HAP-1 (cell line): ENCODE measurements at places on chromosomes 5 and 9.

GRCh38 chr5:150605546-150605945, 34.9 kb upstream of the SYNPO start:
- DNase-seq: no peak

DNA sequence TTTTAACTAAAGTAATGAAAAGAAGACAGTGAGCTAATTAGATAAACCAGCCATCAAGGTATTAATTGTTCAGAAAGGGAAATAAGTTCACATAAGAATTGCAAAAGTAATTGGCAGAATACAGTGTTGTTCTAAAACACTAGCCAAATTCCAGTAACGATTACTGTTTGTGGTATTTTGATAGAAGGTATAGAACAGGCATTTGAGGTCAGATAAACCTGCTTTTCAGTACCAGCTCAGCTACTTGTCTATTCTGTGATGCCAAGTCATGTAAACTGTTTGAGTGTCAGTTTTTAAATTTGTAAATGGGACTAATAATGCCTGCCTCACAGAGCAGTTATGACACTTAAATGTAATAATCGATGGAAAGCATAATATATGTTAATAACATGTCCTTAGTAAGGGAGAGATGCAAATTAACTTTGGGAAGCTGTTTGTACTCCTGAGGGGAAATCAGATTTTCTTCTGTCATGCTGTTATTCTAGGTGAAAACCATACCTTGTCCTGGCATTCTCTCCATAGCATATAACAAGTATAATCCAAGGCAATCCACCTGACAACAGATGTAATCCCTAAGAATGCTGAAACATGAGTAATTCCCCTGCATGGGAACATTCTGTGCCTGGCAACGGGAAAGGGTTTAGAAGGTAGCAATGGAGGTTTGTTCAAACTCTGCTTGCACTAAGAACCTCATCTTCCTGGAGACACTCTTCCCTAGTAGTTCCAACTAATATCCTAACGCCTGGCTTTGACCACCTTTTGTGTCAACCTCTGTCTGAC, 509.5 kb upstream of the PAPPA start:
- no peak for DNase-seq

- no peak for DNase-seq
Measured at GRCh38 chr9:87517732-87518131, 20.1 kb downstream of the DAPK1 start.

GRCh38 chr5:9337928-9338595, 207.8 kb downstream of the SEMA5A start:
- no peak for DNase-seq

GRCh38 chr5:174046558-174046957, 1.1 kb downstream of the NSG2 start:
- DNase-seq: no peak

DNA sequence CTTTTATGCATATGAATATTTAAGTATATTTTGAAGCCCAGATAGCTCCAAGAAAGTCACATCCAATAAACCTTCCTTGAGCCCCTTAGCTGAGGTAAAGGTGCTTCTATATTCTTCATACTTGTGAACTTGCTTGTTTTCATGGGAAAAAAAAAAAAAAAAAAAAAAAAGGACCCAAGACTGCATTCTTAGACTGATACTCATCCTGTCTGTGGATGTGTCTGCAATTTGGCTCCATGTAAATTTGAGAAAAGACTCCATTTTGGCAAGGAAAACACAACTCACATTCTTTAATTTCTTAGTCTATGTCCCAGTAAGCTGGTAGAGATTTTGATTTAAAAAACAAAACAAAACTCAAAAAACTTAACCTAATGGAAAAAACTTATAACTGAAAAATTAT, 238.3 kb downstream of the FBXL17 start:
- DNase-seq: no peak

DNA sequence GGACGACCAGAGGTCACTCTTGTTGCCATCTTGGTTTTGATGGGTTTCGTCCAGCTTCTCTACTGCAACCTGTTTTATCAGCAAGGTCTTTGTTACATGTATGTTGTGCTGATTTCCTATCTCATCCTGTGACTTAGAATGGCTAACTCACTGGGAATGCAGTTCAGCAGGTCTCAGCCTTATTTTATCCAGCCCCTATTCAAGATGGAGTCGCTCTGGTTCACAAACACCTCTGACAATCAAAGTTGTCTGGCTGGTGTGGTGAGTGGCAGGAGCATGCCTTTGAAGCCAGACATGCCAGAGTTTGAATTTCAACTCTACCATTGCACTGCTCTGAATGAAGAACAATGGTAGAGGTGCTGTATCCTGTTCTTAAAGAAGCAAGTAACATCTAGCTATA, 253.8 kb downstream of the CHSY3 start:
- no peak for DNase-seq

- DNase-seq: peak; percentile 55
Measured at GRCh38 chr5:139561655-139562451, 714 bp downstream of the UBE2D2 start.

DNA sequence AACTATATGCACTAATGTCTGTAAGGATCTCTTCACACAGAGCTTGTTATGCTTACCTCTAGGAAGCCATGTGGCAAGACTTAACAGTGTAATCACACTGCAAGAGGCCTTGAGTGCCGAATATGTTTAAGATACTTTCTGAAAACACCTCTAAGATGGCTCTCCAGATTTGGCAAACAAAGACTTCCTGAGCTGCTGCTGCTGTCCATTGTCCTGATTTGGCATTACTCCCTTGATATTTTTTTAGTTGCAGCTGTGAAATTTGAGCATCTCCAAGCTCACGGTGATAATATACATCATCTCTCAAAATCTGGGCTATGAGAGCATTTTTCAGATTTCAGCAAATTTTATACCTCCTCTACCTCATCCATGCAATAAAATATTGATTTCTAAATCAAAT, 384.5 kb upstream of the CDH6 start:
- DNase-seq: peak; percentile 31

GRCh38 chr5:176901260-176902101, 2.3 kb upstream of the HK3 start:
- DNase-seq: no peak

DNA sequence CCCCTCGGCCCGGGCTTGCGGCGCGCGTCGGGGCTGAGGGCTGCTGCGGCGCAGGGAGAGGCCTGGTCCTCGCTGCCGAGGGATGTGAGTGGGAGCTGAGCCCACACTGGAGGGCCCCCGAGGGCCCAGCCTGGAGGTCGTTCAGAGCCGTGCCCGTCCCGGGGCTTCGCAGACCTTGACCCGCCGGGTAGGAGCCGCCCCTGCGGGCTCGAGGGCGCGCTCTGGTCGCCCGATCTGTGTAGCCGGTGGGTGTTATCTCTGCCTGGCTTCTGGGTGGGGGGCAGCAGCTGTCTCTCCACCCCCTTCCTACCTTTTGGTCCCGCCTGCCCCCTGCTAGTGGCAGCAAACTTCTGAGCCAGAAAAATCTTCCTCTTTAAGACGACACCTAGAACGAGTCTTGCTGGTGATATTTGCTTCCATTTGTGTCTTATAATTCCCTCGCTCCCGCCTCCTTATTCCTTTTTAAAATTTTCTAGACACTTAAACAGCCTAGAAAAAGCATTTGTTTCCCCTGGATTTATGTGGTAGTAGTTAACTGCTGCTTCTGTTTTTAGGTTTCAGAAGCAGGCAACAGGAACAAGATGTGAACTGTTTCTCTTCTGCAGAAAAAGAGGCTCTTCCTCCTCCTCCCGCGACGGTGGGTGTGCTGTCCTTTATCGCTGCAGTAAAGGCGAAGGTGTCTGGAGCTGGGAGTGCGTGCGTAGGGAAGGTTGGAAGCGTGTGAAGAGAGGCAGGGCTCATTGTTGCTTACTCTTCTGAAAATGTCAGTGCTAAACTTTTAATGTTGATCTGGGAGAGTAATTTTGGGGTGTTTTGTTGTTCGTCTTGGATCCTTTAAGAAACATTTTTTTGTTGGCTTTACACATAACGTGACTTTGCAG, 554 bp downstream of the JAK2 start:
- DNase-seq: peak; percentile 78

DNA sequence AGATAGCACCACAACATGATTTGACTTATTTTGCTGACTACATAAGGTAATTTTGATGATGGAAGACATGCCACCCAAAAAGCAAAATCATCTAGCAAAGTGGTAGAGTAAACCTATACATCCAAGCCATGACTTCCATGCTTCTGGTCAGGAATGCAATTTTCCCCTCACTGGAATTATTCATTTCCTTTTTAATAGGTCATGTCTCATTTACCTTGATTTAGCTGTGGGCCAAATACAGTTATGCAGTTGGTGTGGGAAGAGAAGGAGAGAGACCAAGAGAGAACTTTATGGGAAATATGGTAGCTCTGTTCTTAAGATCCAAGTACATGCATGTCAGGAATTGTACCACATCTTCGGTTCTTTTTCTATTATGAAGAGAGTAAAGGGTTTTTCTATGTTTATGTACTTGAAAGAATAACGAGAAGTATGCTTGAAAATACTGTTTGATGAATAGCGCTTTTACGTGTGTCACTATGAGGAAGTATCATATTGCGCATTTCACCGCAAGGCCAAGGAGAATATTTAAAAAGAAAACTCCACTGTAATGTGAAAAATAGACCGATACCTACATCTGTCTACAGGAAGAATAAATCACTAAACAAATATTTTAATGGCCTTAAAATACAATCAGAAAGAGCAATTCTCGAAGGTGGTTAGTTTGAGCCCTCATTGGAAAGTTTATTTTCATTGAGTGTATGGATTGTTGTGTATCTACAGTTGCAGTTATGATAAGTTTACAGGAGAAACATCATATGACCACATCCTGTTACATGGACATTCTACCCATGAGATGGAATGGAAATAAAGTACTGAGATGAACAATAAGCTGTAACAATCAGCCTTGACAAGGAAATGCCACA, 134.0 kb downstream of the FOXD1 start:
- DNase-seq: no peak

GRCh38 chr5:98942847-98943246, 14.0 kb upstream of the CHD1 start:
- no peak for DNase-seq

DNA sequence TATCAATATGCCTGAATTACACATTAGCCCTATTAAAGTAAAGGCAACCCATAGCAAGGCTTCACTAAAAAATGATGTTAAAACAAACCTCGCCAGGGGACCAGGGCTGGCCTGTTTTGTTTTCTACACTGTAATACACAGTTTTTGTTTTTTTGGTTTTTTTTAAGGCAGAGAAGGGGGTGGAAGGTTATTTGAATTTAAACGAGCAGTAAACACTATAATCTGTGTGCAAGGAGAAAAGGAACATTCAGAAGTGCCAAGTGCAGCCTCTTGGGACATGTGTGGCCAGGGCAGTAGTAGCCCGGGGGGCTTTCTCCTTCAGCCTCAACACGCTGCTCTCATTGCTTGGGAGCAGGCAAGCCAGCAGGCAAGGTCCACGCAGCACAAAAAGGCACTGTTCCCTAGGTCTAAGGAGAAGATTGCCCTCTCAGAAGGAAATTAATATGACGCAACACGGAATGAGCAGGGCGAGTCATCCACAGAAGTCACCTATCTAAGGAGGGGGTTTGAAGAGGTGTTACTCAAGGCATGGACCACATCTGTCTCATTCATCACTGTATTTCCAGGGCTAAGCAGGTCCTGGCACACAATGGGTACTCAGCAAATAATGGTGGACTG, 16.2 kb downstream of the SIL1 start:
- DNase-seq: peak; percentile 48

DNA sequence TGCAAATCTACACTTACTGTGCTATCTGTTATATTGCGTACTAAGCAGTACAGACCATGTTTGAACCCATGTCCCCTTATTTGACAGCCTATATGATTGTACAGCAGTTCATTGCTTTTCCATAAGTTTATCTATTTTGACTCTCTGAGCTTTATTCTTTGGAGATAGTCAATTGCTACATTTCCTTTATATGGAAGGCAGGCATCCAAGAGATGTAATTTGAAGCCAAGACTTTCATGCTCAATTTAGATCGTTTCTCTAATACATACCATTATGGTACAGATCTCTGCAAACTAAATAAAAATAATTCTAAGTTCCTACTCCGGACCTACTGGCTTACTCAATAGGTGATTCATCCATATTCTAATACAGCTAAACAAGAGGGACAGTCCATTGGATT, 424.8 kb downstream of the TMEM38B start:
- no peak for DNase-seq

GRCh38 chr9:75390951-75391350, 302.6 kb downstream of the OSTF1 start:
- no peak for DNase-seq

GRCh38 chr5:138648841-138649240, 73.6 kb upstream of the HSPA9 start:
- DNase-seq: peak; percentile 32

- no peak for DNase-seq
Measured at GRCh38 chr5:18037718-18038117, 403.5 kb downstream of the TAF11L14 start.

DNA sequence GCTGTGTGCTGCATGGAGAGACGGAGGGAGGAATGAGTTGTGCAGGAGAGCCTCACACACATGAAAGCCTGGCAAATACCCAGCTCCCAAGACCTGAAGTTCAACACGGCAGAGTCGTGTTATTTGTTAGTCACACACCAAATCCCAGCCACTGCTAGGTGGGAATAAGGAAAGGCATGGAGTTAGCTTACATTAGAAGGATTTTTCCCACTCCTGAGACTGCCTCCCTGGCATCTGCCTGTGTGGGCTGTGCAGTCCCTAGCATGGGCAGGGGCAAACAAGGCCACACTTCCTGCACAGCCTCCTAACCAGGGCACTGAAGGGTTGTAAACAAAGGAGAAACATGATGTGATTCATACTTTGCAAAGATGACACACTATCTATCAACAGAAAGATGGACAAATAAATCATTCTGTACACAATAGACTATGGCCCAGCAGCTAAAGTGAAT, 306.8 kb downstream of the SPOCK1 start:
- DNase-seq: no peak

DNA sequence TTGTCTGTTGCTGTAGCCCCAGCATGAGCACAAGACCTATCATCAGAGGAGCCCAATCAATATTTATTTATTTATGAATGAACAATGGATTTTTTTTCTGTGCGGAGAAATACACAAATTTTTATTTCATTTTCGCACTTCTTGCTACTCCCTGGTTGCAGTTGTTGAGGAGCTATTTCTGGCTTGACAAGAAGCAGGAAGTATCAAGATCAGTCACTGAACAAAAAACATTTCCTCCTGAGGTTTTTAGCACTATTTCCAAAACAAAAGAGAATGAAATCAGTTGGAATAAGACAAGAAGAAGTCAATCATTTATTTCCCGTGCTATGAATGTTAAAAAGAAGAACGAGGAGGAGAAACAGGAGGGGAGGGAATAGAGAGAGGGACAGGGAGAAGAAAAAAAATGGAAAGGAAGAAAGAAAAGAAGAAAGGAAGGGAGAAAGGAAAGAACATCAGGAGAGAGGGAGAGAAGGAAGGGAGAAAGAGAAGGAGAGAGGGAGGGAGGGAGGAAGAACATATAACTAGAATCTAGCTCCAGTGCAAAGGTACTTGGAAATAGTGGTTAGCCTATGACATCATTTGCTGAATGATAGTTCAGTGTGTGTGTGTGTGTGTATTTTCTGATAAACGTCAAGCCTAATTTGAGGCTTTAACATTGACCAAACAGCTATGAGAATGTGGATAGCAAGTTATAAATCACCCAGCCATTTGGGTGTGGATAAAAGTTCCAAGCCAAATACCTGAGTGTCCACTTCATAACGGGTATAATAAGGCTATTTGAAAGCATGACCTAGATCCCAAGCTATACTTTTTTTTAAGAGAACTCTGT, 586.0 kb downstream of the EBF1 start:
- no peak for DNase-seq
